ENCODE measurements at places on chromosomes 5 and 9.

DNA sequence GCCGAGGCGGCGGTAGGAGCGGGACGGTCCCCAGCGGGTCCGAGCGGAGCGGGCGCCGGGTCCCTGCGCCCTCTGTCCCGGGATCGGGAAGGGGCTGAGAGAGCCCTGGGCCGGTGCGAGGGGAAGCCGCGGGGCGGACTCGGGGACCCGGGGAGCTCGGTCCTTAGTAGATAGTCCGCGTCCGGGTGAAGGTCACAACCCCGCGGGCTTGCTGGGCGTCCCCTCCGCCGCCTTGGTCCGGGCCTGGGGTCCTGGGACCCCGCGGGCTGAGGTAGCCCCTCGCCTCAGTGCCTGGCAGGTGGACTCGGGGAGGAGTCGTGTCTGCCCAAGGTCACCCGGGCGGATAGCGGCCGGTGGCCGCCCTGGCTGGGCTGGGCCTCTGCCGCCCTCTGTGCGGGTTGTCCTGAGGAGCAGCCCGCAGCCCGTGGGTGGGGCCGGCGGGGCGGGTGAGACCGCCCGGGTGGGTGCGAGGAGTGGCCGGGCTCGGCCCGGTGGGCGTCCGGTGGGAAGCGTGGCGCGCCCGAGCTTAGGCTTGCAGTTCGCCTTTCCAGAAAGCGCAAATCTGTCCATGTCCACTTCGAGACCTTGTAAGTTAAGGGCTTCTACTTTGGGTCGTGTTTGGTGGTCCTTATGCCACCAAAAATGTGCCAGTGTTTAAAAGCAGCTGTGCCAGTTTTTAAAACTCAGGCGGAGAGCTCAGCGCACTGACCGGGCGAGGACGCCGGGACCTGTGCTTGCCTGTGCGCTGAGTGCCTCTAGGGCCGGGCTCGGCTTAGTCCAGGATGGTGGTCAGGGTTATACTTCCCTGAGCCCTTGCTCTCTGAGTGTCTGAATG is 554 bp downstream of the SDHA start:
- DNase-seq = peak; percentile 67

- DNase-seq = no peak
Measured at GRCh38 chr5:88355490-88356050, 86.9 kb upstream of the TMEM161B start.

- DNase-seq = no peak
Measured at GRCh38 chr9:5448461-5449435, 1.6 kb upstream of the CD274 start.

- DNase-seq = no peak
Measured at GRCh38 chr9:23541976-23542375, 284.1 kb downstream of the ELAVL2 start.

DNA sequence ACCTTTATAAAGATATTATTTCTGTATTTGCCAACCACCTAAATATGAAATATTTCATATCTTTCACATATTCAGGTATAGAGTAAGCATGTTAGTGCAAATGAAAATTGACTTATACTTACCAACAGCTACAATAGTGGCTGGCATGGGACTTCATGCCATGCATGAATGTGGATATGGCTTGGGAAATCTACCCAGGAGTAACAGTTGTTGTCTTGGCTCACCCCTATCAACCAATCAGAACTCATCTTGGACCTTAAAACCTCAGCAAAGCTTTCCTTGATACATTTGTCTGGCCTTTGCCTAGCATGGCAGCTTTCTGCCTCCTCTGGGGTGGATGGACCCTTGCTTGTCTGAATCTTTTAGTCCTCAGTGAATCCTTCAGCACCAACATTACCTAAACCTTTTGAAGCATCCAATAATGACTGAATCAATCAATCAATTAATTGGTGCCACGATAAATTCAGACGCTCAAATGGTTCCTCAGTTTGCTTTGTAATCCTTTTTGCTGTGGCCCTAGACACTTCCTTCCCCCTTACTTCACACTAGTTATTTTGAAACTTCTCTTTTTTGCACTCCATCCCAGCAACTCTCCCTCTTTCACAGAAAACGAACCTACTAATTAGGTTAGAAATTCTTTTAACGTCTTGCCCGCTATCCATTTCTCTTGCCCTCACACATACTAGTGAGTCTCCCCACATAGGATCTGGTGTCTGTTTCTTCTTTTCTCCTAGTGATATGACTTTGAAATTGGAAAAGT is 132.3 kb upstream of the ZNF608 start:
- no peak for DNase-seq

DNA sequence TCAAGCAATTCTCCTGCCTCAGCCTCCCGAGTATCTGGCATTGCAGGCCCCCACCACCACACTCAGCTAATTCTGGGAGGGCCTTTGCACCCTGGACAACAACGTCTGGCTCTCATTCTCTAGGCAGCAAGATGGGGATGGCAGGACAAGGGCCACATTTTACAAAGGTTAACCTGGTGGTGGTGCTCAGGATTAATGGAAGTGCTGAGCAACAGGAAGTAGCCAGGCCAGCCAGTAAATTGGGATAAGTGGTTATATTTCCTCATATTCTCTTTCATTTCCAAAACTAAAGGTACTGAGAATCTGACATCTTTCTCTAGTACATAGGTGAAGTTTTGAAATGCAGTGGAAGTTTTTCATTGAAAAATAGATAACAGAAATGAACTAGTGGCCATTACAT is 24.7 kb upstream of the ASPN start:
- DNase-seq = no peak

GRCh38 chr9:112034216-112034611 is 137.6 kb downstream of the UGCG start:
- no peak for DNase-seq

GRCh38 chr9:71594541-71594940 is 173.8 kb downstream of the CEMIP2 start:
- no peak for DNase-seq

- DNase-seq = no peak
Measured at GRCh38 chr5:180960209-180960608, 28.4 kb upstream of the BTNL3 start.

GRCh38 chr9:96048956-96049831 is 173.7 kb downstream of the ERCC6L2 start:
- no peak for DNase-seq

- DNase-seq = no peak
Measured at GRCh38 chr5:10896016-10896415, 135.0 kb upstream of the DAP start.

DNA sequence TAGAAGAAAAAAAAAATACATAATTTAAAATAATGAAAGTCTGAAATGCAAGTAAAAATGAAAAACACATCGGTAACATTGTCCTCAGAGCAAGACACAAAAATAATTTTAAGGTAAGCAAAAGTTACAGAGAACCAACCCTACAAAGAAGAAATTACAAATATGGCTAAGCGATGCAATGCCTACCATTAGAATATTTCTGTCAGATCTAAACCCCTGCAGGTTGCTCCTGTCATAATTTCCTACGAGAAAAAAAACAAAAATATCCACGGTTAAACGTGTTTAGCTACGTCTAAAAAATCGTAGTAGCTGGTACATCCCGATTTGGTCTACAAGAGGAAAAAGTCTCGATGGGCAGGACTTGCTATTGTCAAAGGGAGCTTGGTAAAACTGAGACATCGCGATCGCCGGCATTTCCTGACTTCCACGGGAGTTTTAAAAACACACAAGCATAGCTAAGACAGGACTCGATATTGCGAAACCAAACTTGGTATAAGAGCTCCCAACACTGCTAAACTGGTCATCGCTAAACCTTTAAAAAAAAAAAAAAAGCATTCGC is 1.1 kb upstream of the ANXA2R start:
- DNase-seq = peak; percentile 89

- peak; percentile 50 for DNase-seq
Measured at GRCh38 chr5:10863763-10864383, 102.8 kb upstream of the DAP start.

DNA sequence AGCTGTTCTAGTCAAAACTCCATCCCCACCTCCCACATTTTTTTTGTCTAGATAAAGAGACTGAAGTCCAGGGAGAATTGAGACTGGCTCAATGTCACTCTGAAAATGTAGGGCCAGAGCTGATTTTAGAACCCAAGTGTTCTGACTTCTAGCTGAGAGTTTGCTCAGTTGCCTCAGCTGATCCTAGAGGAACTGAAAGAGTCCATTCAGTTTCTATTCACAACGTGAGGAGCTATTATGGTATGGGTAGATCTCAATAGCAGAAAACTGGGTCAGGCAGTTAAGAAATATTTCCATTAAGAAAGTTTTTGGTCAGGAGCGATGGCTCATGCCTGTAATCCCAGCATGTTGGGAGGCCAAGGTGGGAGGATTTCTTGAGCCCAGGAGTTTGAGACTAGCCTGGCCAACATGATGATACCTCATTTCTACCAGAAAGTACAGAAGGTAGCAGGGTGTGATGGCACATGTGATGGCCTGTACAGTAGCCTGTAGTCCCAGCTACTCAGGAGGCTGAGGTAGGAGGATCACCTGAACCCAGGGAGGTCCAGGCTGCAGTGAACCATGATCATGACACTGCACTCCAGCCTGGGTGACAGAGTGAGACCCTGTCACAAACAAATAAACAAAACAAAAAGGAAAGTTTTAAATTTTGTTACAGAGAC is 61.7 kb downstream of the GLRA1 start:
- DNase-seq = no peak

Data from adipocyte (in vitro differentiated cells).